Activated T-helper 1 cell treated with anti-CD3 and anti-CD28 coated beads, Interleukin-2, amount 50 U/mL, for 16 hours (primary cell): ENCODE measurements at places on chromosomes 12 and 14.

- no peak for DNase-seq
Measured at GRCh38 chr12:57126561-57126960, 1.7 kb upstream of the LRP1 start.

GRCh38 chr14:68710776-68711175, 82.1 kb downstream of the ZFP36L1 start:
- DNase-seq = no peak

DNA sequence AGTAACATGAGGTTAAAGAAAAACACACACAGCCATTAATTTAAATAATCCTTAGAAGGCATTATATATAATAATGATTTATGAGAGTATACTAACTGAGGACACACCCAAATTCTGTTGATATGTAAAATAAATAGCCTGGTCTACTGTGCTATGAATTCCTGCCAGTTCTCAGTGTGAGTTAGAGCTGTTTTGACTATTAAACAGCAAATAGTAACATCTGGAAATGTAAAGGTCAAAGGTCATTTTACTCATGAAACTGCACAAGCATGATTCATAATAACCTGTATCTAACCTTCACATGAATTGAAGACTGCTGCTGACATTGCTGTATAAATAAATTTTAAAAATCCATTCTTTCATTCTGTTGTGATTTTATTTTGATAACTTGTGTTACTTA, 966.7 kb downstream of the SLC6A15 start:
- DNase-seq = no peak

DNA sequence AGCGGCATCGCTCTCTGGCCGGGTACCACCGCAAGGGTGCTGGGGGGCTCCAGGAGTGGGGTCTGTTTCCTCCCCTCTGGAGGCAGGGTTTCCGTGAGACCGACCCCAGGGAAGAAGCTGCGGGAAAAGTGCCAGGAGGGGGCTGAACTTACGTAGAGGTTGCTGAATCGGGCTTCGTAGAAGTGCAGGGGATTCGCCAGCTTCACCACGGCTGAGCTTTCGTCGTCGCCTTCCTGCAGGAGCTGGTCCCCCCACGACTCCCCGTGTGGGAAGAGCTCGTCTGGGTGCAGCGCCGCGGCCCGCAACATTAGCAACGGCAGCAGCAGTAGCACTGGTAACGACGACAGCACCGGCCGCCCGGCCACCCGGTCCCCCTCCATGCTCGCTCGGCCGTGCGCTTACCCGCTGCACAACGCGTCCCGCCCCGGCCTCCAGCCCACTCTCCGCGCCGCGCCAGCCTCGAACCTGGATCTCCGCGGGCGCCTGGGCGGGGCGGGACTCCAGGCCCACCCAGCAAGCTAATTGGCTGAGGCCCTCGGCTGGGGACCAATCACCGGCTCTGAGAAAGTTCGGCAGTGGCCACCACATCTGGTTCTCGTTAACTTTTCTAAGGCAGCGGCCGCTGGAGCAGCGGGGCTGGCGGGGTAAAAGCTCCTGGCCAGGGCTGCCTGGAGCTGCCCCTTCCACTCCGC, at the start of gene NID2:
Gene NID2, minus strand, starts transcription at position 445 of the 692 bp plus-strand sequence. Its CDS starts 65 bp downstream, at position 380.
- no peak for DNase-seq

- DNase-seq = no peak
Measured at GRCh38 chr12:87216436-87216835, 812.8 kb downstream of the C12orf50 start.
